ENCODE measurements at places on chromosomes 2 and 18.

DNA sequence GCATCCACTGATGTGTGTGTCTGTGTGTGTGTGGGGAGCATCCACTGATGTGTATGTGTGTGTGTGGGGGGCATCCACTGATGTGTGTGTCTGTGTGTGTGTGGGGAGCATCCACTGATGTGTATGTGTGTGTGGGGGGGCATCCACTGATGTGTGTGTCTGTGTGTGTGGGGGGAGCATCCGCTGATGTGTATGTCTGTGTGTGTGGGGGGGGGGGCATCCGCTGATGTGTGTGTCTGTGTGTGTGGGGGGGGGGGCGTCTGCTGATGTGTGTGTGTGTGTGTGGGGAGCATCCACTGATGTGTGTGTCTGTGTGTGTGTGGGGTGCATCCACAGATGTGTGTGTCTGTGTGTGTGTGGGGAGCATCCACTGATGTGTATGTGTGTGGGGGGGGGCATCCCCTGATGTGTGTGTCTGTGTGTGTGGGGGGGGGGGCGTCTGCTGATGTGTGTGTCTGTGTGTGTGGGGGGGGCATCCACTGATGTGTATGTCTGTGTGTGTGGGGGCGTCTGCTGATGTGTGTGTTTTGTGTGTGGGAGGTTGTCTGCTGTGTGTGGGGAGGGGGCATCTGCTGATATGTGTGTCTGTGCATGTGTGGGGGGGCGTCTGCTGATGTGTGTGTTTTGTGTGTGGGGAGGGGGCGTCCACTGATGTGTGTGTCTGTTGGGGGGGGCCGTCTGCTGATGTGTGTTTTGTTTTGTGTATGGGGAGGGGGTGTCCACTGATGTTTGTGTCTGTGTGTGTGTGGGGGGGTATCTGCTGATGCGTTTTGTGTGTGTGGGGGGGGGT is 125.9 kb downstream of the NFATC1 start:
- DNase-seq, result no peak

DNA sequence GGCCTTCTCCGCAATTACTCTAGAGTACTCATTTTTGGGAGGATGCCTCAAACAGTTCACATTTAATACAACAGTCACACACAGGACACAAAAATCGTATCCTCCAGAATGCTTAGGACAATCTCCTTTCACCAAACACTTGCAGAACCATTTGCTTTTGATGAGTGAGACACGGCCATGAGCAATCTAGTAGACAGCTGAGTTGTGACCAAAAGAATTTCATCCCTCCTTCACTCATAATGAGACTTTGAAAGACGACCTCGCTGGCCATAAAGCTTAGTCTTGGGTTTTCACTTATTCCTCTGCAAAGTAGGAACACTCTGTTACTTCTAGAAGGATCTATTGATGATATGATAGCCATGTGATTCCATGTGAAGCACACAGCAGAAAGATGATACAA is 87.5 kb upstream of the SLC35G4 start:
- DNase-seq, result no peak

- DNase-seq, result no peak
Measured at GRCh38 chr18:73980289-73980979, 167.2 kb downstream of the FBXO15 start.

- DNase-seq, result no peak
Measured at GRCh38 chr2:8002765-8003393, 679.0 kb upstream of the ID2 start.

- no peak for DNase-seq
Measured at GRCh38 chr2:135636982-135637381, 104.7 kb upstream of the UBXN4 start.

DNA sequence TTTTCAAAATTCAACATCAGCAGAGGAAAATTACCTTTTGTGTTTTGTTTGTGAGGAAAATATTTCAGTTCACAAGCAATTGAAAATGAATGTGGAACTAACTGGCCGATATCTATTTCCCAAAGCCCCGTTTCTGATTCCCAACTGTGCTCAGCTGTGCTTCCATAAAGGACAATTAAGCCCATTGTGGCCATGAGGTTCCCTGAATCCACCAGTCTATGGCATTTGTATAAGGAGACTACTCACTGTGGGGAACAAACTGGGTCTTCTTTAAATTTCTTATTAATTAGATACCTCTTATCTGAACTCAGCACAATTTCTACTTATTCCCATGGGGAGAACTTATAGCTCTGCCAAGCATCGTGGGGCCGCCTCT is 31.4 kb upstream of the AGAP1 start:
- DNase-seq, result no peak

DNA sequence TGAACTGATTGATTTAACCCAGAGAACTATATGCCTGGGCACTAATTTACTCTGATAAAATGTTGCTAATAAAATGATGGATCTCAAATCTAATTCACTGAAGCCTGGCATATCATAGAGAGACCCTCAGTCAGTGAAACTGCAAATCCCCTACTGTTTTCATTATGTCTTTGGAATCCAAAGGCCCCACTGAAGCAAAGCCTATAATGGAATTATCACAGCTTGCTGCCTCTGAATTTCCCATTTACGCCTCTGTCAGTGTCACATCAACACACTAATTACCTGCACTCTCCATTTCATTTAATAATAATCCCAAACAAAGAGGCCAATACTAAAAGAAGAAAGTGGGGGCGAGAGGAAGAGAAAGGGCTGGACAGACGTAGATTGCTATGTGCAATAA is 470.9 kb downstream of the MBD2 start:
- no peak for DNase-seq

GRCh38 chr18:52570975-52571374 is 231.0 kb downstream of the DCC start:
- no peak for DNase-seq

GRCh38 chr2:142521492-142521891 is 356.0 kb upstream of the KYNU start:
- DNase-seq, result no peak

DNA sequence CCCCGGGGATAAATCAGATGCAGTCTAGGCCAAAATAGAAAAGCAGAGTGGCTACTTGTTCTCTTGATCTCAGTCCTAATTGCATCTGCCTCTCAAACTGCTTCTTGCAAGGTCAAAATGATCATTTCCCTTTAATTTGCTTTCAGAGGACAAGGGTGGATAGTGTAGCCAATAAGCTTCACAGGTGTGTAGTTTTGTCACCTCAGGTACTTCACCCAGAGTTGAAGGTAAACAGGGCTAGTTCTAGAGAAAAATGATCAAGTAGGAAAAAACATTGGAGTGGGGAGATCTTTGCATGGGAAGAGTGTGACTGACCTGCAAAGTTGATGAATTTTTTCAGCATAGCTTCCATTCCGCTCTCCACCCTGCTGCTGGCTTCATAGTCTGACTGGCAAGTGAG is 8.7 kb downstream of the ERICH2 start:
- no peak for DNase-seq

DNA sequence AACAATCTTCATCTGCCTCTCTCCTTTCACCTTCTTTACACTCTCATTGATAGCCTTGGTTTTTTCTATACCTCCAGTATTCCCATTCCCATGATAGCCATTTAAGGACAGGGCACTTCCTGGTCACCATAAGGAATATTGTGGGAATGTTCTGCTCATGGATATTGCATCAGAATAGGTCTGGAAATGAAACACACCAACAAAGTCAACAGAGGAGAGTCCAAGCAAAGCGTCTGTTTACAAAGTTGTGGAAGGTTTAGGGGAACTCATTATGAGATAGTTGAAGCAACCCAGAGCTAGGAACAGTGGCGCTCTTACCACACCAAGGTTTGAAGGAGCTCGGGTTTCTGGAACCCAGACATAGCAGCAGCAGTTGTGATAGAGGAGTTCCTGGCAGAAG is 150.3 kb upstream of the TNP1 start:
- DNase-seq, result no peak

GRCh38 chr18:48412339-48412929 is 3.3 kb upstream of the ZBTB7C start:
- DNase-seq, result no peak

DNA sequence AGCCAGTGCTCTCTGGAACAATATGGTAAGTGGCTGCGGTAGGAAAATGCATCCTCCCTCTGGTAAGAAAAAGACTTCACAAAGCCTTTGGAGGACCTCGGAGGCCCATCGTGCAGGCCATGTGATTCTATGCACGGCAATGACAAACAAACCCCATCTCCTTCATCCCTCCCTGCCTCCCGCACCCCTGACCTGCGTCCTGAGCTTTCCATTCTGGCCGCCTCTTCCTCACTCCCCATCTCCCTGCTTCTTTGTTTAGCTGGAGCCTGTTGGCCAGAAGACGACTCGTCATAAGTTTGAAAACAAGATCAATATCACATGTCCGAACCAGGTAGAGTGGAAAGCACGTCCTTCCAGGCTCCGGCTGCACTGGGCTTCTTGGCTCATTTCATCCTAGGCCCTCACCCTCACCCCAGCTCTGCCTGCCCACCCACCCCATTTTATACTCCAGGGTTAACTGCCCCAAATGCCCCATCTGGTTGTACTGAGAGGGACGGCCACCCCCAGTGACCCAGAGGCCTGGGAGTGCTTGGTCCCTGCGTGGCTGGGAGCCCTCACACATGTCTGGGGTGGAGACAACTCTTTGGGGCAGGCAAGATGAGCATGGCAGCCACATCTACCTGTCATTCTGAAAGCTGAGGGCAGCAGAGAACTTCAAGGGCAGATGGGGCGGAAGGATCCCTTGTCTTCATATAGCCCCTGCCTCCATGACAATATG is 94.0 kb downstream of the PLB1 start:
- no peak for DNase-seq

DNA sequence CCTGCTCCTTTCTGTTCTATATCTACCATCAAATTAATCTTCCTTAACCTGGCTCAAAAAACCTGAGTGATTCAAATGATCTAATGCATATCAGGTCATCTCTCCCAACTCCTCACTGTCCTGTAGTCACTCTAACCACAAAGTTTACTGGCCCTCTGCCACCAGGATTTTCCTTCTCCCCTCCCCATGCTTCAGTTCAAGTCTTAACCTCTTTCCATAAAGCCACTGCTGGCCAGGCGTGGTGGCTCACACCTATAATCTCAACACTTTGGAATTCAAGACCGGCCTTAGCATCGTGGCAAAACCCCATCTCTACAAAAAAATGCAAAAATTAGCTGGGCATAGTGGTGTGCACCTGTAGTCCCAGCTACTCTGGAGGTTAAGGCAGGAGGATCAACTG is 7.5 kb upstream of the SP3 start:
- no peak for DNase-seq

DNA sequence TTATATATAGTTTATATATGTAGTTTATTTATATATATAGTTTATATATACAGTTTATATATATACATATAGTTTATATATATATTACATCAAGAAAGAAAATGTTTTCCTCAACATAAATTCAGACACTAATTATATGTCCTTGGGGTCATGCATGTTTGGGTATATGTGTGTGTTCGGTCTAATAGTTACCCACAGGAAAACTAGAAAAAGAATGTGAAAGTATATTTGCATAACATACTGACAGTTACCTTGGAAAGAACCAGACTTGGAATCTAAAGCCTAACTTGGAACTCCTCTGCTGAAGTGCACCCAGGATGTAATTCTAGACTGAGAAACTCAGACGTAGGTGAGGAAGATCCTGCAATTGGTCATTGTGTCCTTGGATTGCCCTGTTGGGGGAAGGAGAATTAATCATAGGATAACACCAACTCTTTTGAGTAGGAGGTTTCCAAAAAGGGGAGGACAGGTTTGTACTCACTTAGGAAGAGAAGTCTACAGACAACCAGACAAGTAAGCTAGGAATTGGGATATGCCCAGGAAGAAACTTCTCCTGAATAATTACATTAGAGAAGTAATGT is 8.9 kb upstream of the SLC25A12 start:
- no peak for DNase-seq

GRCh38 chr2:101307950-101308431 is 510 bp downstream of the RNF149 start:
- no peak for DNase-seq

DNA sequence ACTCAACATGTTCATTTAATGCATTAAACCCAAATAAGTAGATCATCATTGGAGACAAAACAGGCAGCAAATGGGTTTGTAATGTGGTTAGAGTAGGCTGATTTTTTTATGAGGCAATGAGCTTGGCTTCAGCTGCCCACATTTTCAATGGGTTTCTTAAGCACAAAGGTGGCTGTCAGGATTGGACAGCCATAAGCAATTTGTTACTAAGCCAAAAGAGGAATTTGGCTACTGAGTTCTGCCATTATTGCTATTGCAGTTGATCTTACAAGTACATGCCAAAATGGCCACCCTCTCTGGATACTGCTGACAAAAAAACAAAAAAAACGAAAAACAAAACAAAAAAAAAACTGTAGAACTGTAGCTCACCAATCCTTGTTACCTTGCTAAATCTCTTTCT is 1348.0 kb upstream of the PIK3C3 start:
- no peak for DNase-seq

DNA sequence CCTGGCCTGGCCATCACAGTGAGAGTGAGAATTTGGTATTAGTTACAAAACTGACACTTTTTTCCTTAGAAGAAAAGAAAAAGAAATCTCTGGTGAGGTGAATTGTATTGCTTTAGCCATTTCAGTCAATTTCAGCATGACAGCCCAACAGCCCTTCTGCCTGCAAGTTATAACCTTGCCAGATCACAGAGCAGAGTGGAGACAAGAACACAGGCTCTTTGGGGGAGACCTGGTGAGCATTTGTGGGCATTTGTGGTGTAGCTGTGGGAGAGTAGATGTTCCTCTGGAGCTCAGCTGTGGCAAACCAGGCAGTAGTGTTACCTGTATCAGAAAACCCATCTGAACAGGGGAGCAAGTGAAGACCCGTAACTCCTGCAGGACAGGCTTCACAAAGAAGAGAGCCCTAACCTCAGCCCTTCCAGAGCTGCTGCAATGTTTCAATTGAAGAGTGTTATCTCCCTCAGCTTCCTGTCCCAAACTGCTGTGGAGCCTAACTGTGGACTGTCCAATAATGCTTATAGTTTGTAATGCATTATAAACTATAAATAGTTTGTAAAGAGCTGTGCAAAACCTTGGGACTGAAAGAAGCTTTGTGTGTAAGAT is 22.8 kb upstream of the DLX1 start:
- DNase-seq, result no peak

GRCh38 chr2:44546459-44547127 is 184.8 kb downstream of the CAMKMT start:
- DNase-seq, result no peak

- DNase-seq, result no peak
Measured at GRCh38 chr2:156490466-156490840, 54.3 kb downstream of the GPD2 start.

GRCh38 chr18:58776084-58776483 is 88.6 kb upstream of the ZNF532 start:
- no peak for DNase-seq
